ENCODE measurements at places on chromosomes 3 and 15.

- DNase-seq: no peak
Observed at GRCh38 chr3:174854987-174855386, 4.1 kb upstream of the NAALADL2 start.

DNA sequence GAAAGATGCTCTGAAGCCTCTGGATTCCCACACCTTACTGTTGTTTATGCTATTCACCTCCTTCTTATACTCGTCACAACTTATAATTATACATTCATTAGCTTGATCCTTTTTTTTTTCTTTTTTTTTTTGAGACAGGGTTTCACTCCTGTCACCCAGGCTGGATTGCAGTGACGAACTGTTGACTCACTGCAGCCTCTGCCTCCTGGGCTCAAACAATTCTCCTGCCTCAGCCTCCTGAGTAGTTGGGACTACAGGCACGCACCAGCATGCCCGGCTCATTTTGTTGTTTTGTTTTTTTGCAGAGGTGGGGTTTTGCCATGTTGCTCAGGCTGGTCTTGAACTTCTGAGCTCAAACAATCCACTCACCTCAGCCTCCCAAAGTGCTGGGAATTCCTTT lies 143.6 kb downstream of the PLCL2 start:
- no peak for DNase-seq

DNA sequence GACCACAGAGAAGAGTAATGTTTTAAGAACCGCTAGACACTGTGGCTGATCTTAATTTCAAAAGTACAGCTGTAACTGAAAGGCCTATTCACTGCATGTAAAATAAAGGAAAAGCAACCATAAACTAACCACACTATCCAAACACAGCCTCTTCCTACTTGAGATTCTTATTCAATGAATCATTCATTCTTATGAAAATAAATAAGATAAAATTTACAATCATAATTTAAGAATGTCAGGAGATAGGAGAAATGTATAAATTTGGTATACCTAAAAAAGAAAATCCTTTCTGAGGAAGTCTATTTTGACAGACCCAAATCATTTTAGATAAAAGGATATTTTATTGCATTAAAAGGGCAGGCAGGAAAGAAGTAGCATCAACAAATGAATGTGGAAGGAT lies 533.5 kb upstream of the ZNF385D start:
- DNase-seq: no peak

- no peak for DNase-seq
Observed at GRCh38 chr15:85676342-85677098, 118.2 kb downstream of the KLHL25 start.

- DNase-seq: no peak
Observed at GRCh38 chr3:129694228-129694627, 87.8 kb upstream of the PLXND1 start.

GRCh38 chr15:25944386-25944785 lies 81.3 kb upstream of the ATP10A start:
- DNase-seq: no peak

DNA sequence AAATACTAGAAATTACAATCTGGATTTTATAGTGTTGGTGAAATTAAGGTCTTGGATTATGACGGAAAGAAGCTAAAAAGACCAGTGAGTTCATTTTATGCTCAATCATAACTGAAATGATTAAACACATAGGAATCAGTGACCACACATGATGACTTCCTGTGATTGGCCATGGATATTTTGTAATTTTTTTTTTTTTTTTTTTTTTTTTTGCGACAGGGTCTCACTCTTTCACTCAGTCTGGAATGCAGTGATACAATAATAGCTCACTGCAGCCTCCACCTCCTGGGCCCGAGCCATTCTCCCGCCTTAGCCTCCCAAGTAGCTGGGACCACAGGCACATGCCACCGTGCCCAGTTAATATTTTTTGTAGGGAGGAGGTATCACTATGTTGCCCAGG lies 47.4 kb downstream of the PAQR5 start:
- DNase-seq: no peak

DNA sequence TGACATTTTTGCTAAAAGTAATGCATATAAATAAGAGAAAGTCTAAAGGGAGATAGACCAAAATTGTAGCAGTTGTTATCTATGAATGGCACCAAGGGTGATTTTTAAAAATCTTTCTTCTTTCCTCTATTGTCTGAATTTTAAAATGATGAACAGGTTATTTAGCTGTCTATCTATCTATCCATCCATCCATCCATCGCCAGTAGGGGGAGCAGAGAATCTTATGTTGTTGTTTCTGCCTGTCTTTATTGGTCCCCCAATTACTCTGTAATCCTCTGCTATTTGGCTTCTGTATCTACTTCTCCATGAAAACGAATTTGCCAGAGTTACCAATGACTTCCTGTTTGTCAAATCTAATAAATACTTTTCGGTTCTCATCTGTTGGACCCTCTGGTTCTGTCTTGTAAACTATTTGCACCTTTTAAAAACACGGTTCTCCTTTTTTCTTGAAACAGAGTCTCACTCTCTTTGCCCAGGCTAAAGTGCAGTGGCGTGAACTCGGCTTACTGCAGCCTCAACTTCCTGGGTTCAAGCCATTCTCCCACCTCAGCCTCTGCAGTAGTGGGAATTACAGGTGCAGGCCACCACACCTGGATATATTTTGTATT lies 86.0 kb downstream of the ECT2 start:
- DNase-seq: peak; percentile 43

DNA sequence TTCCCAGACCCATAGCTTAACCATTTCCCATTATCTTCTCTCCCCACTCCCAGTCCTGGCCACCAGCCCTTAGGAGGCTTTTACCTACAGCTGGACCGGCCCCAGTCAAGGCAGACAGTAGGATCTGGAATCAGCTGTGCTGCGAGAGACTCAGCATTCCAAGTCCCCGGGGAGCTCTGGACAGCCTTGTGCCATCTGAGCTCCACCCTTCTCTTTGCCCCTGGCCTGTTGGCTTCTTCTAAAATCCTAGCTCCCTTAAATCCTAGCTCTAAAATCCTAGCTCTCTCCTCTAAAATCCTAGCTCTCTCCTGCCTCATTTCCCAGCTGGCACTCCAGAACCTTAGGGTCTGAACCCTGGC lies 21.3 kb downstream of the MEGF11 start:
- DNase-seq: no peak

DNA sequence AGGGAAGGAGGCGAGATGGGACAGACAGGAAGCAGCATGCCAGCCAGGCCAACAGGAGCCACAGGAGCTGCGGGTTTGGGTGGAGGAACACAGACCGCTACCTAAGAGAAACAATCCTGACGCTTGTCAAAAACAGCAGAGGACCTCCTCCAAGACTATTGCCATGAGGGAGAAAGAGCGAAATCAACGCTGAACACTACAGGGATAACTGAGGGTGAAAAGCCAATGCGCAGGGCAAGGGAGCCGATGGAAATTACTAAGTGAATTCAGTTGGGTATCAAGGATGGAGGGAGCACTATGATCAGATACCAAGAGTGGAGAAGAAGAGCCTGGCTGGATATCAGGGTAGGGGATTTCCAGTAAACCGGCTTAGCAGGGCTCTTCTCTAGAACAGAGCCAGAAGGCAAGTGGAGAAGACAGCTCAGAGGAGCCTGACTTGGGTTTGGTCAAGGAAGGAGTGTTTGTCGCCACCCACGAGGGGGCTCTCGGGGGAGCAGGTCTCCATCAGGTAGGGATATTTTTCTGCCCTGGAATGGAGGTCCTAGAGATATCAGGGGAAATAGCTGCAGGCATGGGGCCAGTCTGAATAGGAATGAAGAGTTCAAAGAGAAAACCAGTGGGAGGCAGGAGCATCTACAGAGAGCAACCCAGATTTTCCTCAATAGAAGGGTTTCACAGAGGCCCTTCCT lies 48.4 kb downstream of the SLC41A3 start:
- no peak for DNase-seq

DNA sequence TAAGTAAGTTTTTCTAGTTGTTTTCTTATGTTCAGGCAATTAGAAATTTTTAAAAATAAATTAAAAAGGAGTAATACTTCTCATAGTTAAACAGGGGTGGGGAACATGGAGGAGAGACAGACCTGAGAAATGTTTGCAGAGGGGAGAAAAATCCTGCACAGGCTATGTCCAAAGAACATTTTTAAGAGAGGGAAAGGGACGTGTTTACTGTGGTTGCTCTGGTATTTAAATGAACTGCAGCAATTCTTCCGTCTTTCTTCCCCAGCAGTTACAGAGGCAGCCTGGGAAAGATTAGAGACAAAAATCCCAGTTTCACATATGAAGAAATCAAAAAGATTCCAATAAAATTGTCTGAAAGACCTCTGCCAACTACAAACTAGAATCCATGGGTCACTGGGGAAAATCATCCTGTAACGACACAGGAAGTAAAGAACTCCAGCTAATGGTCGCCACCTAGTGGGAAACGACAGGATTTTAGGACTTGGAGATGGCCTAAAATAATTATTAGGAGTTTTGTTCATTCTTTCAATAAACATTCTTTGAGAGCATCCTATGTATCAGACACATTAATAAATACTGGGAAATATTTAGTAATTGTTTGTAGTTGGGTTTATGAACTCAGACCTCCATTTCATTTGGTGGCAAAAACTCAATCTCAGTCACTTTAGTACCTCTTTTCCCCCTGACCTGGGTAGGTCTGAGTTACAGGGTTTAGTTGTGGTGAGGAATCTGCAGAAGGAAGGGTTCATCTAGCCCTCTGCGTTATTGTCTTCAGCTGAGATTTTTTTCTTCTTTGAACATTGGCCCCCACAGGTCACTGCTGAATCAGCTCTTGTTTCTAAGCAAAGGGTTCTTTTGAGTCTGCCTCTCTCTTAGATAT lies 69.9 kb upstream of the GOLIM4 start:
- peak; percentile 32 for DNase-seq

DNA sequence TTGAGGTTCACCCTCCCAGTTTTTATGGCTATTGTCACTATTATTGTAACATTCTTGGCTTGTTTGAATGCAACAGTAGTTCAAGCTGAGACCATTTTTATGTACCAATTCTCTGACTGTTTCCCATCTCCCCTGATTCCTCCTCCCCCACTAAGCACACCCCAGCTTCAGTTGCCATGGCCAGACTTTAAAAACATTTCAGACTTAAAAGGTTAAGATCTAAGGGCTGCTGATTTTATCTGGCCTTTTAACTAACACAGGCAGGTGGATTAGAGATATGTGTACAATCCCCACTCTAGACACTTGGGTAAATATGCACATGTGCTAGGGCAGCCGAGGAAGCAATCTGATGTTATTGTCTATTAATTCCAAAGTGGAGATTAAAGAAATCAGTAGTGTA lies 386.3 kb upstream of the NR2F2 start:
- DNase-seq: no peak

DNA sequence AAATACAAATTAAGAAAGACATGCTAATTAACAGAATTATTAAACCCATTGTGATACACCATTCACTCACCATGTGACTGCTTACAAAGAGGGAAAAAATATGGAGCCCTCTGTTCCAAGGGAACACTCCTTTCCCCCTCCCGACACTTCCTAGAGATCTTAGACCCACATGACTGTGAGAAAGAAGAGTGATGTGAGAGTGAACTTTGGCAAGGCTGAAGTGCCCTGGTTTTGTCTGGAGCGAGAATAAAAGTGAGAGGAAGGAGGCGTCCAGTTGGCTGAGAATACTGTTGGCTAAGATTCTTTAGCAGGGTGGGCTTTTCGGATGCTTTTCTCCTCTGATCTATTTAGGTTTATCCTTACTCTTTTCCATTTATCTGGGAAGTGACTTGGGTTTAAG lies 14.1 kb downstream of the CHL1 start:
- DNase-seq: no peak

GRCh38 chr3:12027184-12027846 lies 23.1 kb downstream of the SYN2 start:
- DNase-seq: no peak

GRCh38 chr15:31489801-31490646 lies 163.4 kb downstream of the KLF13 start:
- peak; percentile 25 for DNase-seq

- no peak for DNase-seq
Observed at GRCh38 chr15:101684384-101684783, 32.2 kb upstream of the TM2D3 start.

- no peak for DNase-seq
Observed at GRCh38 chr15:100167884-100168375, 173.8 kb downstream of the ADAMTS17 start.

- DNase-seq: no peak
Observed at GRCh38 chr15:32099956-32100684, 69.8 kb downstream of the CHRNA7 start.

DNA sequence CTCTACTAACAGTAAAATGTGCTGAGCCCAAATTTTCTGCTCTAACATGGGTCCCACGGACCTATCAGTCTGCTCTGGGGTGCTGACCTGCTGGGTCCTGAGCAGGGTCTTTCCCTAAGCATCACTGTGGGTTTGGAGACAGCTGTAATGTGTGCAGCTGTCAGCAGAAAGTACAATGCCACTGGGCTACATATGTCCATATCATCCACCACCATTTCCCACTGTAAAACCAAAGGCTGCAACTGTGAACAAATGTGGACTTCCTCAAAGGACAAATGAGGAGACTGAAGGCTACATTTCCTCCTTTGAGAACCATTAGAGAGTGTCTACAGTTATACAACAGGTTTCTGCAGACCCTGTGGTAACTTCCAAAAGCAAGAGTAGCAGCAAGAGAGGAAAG lies 33.8 kb upstream of the IP6K2 start:
- DNase-seq: no peak

- no peak for DNase-seq
Observed at GRCh38 chr3:66177026-66177425, 43.8 kb upstream of the SLC25A26 start.

DNA sequence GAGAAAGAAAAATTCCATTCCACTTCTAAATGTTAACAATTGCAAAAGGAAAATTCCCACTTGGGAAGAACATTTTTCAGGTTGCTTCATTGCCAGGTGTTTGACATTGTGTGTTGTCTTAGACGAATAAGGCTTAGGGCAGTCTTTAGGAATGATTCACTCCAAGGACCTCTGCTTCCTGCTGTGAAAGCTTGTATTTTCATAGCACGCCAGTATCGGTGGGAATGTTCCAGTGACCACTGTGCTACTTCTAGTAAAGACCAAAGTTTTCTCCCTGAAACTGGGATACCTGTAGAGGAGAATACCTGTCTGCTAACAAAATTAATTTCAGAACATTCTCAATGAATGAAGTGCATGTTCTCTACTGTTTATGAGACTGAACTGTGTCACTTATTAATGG lies 64.1 kb downstream of the CDIN1 start:
- no peak for DNase-seq

DNA sequence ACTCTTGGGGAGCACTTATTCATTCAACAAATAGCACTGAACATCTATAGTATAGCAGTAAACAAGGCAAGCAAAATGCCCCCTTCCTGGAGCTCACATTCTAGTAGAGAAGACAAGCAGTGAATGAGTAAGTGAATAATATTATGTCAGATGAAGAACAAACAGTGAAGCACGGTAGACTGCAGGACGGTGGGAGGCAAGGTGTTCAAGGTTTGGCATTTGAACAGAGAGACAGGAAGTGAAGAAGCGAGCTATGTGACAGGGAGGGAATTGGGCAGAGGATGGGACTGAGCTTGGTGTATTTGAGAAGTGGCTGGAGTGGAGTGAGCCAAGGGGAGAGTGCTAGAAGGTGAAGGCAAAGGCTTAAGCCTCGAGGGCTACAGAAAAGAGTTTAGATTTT lies 1.4 kb downstream of the CRELD1 start:
- DNase-seq: no peak

GRCh38 chr3:19073341-19074105 lies 74.8 kb upstream of the KCNH8 start:
- no peak for DNase-seq
